A172 (cell line): ENCODE measurements at places on chromosomes 11 and 22. TPM values are rescaled to one million over a fixed set of nuclear protein-coding genes. Genes with fewer than 3 reads are reported as not detected.

OTOG gene
- total RNA-seq: not detected in 2 replicates

USP47 gene
- 66.5 and 80.7 TPM in 2 replicates for total RNA-seq

NPTXR gene
- 1.9 and 2.7 TPM in 2 replicates for total RNA-seq

ISX gene
- not detected in 2 replicates for total RNA-seq

F2 gene
- total RNA-seq: not detected in 2 replicates

SLC22A8 gene
- total RNA-seq: not detected in 2 replicates

BCO2 gene
- 0.10 TPM in 1 of 2 replicates, not detected in the other for total RNA-seq

TRPC6 gene
- total RNA-seq: not detected in 2 replicates

PANX2 gene
- total RNA-seq: 1.4 and 1.5 TPM in 2 replicates

DEFB108B gene
- not detected in 2 replicates for total RNA-seq

CRYAB gene
- 0.34 TPM in 1 of 2 replicates, not detected in the other for total RNA-seq

TMEM109 gene
- 46.9 and 92.9 TPM in 2 replicates for total RNA-seq

RASL10A gene
- not detected in 2 replicates for total RNA-seq

FAT3 gene
- total RNA-seq: 0.34 and 0.41 TPM in 2 replicates

PRR33 gene
- total RNA-seq: not detected in 2 replicates

OR5B12 gene
- total RNA-seq: not detected in 2 replicates

KCNK4 gene
- 0.07 TPM in 1 of 2 replicates, not detected in the other for total RNA-seq

PGA3 gene
- total RNA-seq: not detected in 2 replicates

SSH3 gene
- total RNA-seq: 3.2 and 10.0 TPM in 2 replicates

SHANK3 gene
- total RNA-seq: 0.84 and 0.98 TPM in 2 replicates

NTM gene
- 1.4 and 2.9 TPM in 2 replicates for total RNA-seq

MMP26 gene
- total RNA-seq: not detected in 2 replicates

C22orf42 gene
- total RNA-seq: not detected in 2 replicates

TMEM123 gene
- 93.3 and 123 TPM in 2 replicates for total RNA-seq

SMIM38 gene
- total RNA-seq: 0.14 and 1.8 TPM in 2 replicates

RASSF10 gene
- not detected in 2 replicates for total RNA-seq
